Coronary artery (tissue), 2 donors: ENCODE measurements at places on chromosomes 2 and 18.

DNA sequence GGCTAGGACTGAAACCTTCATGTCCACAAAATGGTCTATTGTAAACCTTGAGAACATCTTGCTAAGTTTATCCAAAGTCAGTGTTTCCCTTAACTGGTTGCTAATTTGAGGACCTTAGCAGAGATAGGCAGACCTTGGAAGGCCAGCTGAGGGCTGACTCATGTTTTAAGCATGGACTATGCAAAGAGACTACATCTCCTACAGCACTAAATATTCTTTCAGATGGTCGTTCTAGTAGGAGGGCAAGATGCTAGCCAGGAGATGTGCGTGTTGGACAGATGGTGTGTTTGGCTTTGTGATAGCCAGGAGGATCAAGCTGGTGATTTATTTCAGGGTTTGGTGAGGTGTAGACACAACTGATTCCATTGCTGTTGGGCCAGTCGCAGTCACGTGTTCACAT lies 75.8 kb downstream of the NRP2 start:
- DNase-seq, result no peak

GRCh38 chr2:112204411-112204810 lies 50.4 kb downstream of the ZC3H8 start:
- no peak for DNase-seq

DNA sequence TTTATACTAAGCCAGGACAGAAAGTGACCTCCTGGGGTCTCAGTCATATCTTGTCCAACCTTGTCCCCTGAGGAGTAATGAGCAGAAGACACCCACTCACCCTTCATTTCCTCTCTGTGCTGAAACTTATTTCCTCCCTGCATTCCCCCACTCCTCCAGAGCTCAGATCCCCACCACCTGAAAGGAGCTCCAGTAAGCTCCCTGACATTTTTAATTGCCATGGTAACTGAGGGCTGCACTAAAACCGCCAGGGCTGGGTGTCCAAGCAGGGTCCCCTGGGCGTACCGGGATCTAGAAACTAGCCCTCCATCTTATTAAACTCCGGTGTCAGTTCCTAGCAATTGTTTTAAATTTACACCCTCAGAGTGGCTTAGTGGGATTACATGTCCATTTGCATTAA lies 393.3 kb upstream of the HNRNPA3 start:
- no peak for DNase-seq

GRCh38 chr2:121375621-121376159 lies 90.7 kb upstream of the TFCP2L1 start:
- no peak for DNase-seq
